Activated naive CD4-positive, alpha-beta T cell (primary cell): ENCODE measurements at places on chromosomes 1 and 21.
A peak's percentile ranks its signal among the peaks of the same experiment; 100 is the strongest.

DNA sequence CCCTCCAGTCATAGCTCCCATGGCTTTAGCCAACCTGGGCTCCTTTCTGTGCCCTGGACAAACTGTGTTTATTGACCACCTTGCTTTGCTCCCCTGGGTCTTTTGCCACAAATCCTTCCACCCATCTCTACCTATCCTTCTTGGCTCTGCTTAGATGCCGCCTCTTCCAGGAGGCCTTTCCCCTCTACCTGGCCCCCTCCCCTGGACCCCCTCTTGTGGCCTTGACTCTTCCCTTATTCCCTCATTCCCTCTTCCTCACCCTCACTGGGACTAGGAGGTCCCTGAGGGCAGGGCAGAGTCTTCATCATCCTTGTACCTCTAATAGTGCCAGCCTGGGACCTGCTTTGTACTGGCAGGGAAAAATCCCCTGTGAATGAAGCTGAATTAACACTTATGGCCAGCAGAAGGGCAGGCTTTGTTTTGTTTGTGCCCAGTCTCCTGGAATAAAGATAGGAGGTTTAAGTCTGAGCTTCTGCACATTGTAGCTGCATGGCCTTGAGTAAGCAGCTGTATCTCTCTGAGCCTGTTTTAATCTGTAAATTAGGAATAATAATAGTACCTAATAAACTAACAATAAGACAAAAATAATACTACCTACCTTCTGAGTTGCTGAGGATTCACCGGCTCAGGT is 13.7 kb downstream of the PTPRU start:
- DNase-seq: no peak

GRCh38 chr1:216665406-216665805 is 57.8 kb downstream of the ESRRG start:
- no peak for DNase-seq

DNA sequence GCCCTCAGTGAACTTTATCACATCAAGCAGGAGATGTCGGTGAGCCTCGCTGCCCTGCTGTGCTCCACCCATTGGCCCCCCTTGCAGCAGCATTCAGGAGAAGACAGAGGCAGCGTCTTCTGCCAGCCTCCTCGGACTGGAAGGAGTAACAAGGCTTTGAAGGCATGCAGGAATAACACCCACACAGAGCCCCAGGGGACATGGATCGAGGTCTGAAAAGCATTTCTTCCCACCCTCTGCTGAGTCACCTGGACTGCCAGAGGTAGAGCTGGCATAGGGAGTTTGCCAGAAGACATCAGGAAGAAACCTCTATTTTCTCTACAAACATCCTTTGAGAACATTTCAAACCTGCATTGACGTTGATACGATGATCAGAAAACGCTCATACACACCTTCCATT is 42.9 kb downstream of the COL18A1 start:
- no peak for DNase-seq

DNA sequence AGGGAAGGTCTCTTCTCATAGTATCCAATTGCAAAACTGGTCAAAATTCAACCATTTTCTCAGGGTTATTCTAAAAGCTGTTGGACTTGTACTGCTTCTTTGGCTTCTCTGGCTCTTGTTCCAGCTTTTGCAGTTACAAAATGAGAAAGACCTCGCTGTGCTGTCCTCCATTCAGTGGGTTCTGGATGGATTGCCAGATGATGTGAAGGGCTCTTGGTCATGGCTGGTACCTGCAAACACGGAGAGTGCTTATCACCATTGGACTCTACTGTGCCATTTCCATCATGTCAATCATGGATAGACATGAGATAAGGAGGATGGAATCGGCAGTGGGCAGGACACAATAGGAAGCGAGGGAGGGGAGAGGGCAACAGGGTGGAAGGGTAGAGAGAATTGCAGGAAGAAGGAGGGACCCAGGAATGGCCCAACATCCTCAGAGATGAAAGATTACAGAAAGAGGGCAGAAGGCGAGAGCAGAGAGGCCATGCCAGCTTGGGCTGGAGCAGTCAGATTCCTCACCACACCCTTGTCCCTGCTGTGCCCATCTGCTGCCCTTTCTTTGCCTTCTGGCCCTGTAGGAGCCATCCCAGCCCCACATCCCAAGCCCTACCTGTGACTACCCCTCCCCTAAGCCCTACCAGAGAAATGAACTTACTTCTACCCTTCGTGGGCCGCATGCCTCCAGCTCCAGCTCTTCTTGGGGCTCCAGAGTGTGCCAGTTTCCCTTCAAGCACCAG is 70.3 kb downstream of the HIVEP3 start:
- no peak for DNase-seq

DNA sequence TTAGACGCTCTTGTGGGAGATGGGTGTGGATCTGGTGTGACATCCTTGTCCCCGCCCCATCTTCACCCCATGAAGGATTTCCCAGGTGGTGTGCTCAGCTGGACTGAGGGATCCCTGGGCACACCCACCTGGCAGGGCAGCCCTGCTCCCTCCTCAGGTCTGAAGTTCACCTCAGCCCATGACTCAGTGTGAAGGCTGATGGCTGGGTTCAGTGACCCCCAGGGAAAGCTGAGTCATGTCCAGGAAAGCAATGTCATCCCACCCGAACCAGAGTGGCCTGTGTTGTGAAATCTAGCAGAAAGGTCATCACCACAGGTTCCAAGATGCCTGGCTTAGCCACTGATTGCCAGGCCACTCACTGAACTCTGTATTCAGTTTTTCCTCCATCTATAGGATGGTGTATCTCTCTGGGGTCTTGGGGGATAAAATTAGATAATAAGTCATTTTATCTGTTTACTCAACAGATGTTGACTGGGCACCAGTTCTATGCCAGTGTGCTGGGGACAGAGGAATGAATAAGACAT is 97.7 kb upstream of the JUN start:
- no peak for DNase-seq

GRCh38 chr1:242240691-242241090 is 241.8 kb upstream of the MAP1LC3C start:
- no peak for DNase-seq

DNA sequence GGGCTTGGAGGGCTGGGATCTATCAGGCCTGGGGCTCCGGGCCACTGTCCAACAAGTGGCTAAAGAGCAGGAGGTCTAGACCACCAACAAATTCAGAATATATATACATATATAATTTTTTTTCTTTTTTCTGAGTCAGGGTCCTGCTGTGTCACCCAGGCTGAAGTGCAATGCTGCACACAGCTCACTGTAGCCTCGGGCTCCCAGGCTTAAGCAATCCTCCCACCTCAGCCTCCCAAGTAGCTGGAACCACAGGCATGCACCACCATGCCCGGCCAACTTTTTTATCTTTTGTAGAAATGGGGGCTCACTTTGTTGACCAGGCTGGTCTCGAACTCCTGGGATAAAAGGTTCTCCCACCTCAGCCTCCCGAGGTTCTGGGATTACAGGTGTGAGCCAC is 6.8 kb upstream of the LAPTM5 start:
- DNase-seq: no peak

DNA sequence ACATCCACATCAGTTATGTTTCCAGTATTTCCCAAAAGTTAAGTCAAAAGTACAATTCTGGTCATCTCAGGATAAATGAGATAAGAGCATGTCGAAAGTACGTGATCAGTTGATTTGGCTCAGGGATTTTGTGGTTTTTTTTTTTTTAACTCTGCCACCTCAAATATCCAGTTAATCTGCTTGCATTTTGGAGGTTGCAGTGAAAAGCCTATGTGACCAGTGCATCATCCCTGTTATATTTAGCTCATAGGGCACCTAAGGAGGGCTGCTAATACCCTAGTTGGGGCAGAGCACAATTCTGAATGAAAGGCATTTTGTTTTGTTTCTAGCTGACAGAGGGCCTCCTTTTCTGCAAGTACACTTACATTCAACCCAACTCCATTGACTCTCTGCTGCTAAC is 31.7 kb upstream of the RGS16 start:
- no peak for DNase-seq

GRCh38 chr1:179773264-179773663 is 30.2 kb downstream of the FAM163A start:
- DNase-seq: no peak

DNA sequence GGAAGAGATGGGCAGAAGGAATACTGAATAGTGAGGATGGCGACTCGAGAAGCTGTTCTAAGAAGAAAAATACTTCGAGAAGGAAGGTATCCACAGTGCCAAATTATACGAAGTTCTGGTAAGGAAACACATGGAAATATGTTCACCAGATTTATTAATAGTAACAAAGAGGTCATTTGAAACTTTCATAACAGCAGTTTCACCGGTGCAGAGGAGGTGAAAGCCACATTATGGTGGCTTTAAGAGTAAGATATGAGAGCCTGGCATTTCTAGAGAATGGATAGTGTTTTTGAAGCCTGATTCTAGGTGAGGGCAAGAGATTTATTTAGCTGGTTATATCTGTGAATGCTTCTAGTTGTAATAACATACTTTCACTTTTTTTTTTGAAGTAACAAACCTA is 56.2 kb downstream of the DPYD start:
- no peak for DNase-seq

DNA sequence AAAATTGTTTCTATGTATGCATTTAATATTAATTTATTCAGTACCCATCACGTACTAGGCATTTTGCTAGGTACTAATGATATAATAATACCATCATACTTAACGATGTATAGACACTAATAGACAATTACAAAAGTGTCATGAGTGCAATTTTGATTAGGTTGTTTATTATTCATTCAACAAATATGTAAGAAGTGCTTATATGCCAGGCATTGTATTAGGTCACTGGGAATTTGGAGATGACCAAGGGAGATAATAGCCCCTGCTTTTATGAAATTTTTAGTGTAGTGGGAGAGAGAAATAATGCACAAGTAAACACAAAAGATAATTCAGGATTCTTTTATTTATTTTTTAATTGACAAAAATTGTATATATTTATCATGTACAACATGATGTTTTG is 18.6 kb downstream of the C1orf185 start:
- no peak for DNase-seq

- no peak for DNase-seq
Measured at GRCh38 chr1:32702599-32703478, at the start of gene SYNC. Gene SYNC, minus strand, starts transcription at chr1:32702770. Its CDS starts 110 bp downstream, at chr1:32702660.

GRCh38 chr1:113929750-113930498 is 800 bp downstream of the HIPK1 start:
- peak; percentile 34 for DNase-seq
